ENCODE measurements at places on chromosomes 13 and 19.

- DNase-seq = peak; percentile 18
Observed at GRCh38 chr19:42528354-42529247, at the start of gene CEACAM1. CEACAM1 (minus strand) TSS chr19:42528481; CDS start chr19:42528374, 107 bp downstream.

GRCh38 chr13:109297628-109298027 lies 488.8 kb downstream of the IRS2 start:
- no peak for DNase-seq

DNA sequence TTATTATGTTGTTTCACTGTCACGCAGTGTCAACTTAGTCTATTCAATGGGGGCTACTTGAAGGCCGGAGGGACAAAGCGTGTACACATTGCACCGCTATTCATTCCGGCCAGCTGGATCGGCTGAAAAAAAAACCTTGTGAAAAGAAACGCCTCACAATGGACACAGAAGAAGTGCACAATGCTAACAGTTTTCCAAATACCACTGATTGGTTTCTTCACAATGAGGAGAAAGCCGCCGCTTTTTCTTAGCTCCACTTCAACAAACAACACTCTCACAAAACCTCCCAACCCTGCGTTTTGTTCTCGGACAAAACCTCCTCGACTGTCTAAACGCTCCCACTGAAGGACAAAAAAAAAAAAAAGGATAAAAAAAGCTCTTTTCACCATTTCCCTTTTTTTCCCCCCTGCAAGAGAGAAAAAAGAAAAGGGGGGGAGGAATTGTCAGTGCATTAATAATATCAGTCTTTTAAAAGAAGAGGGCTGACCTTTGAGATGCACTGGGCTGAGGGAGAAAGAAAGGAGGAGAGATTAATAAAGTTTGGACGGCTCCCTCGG lies 5.4 kb downstream of the SOX21 start:
- no peak for DNase-seq

DNA sequence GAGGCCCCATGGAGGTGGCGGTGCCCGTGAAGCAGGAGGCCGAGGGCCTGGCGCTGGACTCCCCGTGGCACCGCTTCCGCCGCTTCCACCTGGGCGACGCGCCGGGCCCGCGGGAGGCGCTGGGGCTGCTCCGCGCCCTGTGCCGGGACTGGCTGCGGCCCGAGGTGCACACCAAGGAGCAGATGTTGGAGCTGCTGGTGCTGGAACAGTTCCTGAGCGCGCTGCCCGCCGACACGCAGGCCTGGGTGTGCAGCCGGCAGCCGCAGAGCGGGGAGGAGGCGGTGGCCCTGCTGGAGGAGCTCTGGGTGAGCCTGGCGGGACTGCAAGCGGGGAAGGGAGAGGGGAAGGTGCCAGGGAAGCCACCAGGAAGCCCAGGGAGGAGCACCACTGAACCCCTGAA lies 5.8 kb downstream of the ZNF444 start:
- DNase-seq = no peak

DNA sequence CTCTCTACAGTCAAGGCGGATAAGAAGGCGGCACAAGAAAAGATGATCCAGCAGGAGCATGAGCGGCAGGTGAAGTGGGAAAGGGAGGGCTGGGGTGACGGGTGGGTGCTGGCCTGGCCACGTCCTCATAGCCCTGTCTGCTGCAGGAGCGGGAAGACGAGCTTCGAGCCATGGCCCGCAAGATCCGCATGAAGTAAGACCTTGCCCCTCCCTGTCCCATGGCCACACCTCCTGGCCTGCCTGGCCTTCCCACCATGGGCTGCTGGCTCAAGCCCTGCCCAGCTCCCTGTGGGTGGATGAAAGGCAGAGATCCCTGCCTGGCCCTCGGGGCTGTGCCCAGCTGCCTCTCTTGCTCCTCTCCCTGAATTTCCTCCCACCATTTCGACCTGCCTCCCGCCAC lies 7.2 kb downstream of the ZNF296 start:
- DNase-seq = no peak

GRCh38 chr19:14054721-14055120 lies 7.2 kb downstream of the PALM3 start:
- no peak for DNase-seq

- no peak for DNase-seq
Observed at GRCh38 chr13:71789693-71790329, 77.2 kb downstream of the DACH1 start.

DNA sequence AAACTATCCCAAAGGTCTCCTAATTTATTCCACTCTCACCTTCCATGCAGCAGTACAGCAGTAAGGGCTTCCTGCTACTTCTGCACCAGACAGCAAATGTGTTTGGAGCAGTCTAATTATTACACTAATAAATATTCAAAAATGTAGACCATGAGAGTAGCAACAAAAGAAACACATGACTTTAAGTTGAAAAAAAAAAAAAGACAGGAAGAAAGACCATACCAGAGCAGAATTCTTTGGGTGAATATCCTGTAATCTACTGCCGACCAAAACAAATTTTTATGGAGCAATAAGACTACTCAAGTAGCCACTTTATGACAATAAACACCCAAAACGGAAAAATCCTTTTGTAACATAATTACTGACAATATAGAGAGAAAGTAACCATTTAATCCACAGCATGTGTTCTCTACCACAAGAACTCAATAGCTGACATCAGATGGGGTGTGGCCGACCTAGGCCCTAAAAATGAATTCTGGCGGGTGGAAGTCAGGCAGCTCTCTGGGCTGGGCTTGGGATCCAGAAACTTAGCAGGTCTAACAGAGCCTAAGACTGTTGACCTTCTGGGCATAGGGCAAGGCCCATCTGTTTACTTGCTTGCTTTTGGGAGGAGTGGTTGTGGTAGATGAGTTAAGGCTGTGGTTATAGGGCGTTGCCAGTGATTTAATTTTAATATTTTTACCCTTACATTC lies 4.6 kb downstream of the KLF12 start:
- DNase-seq = peak; percentile 15

- peak; percentile 19 for DNase-seq
Observed at GRCh38 chr19:39996218-39996810, 546 bp upstream of the ZNF546 start.

GRCh38 chr19:42032431-42032830 lies 37.6 kb downstream of the GRIK5 start:
- no peak for DNase-seq

DNA sequence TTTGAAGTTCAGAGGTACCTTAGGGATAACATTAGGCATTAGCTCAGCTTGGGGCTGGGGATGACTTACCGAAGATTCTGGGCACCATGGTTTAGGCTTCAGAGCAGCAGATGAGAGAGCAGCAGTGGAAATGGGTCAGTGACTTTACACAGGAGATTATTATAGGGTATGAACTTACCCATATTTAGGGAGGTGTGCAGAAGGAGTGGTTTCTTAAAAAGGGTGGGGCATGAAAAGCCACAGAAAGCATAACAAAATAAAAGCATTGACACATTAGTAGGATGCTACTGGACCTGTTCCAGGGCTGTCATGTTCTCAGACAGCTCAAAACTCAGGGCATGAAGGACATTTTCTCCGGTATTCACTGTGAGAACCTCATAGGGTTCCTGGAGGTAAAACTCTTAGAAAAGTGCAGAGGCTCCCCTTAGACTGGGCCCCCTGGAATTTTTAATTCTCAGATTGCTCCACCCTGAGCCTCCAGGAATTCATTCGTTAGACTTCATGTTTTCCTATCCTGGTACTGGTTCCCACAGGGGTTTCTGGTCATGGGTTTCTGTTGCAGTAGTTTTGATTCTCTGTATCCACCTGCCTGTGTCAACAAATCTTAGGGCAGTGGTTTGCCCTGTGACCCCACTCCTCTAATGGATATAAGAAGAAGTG lies 20.7 kb downstream of the IGFL1 start:
- DNase-seq = no peak

DNA sequence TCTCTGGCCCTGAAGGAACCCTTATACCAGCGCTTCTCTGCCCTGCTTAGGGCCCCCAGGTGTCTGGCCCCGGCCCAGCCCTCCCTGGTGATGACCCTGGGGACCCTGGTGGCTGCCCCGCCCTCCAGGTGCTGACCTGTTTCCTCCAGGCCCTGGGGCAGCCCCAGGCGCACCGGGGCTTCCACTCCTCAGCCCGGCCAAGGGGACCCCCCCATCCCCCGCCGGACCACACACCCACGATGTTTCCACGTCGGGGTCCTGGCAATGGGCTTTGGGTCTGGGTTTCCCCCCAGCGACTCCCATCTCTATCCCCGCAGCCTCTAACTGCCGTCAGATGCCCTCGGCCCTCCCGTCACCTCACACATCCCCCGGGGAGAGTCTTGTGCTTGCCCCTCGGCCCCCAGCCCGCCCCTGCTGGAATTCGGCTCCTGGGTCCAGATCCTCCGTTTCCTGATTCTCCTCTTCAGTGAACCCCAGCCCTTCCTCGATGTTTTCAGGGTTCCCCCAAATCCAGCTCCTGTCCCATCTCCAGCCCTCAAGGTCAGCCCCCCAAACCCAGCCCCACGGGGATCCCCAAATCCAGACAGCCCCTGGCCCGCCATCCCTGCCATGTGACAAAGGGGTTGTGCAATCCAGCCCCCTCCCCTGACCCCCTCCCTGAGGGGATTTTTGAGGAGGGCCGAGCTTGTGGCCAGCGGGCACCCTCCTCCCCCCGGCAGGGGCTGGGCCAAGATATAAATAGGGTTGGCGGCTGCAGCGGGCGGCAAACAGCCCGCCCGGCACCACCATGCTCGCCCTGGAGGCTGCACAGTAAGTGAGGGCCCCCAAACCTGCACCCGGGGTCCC lies at the start of gene SPIB:
Gene SPIB (plus strand): TSS at position 763 of the 846 bp plus-strand sequence. CDS start 25 bp downstream, at position 788.
- no peak for DNase-seq

GRCh38 chr19:40752257-40752781 lies 1.3 kb downstream of the SNRPA start:
- no peak for DNase-seq

- no peak for DNase-seq
Observed at GRCh38 chr13:28655561-28655960, 3.4 kb upstream of the POMP start.

DNA sequence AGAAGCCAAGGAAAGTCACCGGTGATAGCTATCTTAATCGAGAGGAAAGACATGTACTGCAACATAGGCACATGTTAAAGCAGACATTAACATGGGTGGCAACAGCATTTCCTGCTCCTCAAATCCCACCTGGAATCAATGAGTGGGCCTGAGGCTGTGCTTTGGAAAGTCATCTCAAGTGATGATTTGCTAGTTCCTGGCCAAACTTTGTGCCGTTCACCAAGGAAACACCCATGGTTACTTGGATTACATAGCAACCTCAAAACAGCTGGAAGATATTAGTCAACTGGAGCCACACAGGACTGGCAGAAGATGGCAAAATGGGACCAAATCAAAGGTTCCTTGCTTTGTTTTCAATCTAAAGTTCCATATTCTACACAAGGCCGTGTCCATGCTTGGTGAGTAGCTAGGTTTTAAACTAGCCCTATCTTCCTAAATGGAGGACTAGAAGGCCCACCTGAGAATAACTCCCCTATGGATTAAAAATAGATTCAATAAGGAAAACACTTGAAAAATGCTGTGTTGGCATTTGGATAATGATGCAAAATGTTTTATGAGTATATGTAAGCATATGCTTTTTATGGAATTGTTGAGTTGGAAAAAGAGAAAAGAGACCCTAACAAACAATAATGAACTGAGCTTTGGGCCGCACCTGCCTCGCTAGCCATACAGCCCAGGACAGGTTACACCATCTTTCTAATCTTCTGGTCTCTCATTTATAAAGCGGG lies 144.5 kb downstream of the RGCC start:
- DNase-seq = no peak

DNA sequence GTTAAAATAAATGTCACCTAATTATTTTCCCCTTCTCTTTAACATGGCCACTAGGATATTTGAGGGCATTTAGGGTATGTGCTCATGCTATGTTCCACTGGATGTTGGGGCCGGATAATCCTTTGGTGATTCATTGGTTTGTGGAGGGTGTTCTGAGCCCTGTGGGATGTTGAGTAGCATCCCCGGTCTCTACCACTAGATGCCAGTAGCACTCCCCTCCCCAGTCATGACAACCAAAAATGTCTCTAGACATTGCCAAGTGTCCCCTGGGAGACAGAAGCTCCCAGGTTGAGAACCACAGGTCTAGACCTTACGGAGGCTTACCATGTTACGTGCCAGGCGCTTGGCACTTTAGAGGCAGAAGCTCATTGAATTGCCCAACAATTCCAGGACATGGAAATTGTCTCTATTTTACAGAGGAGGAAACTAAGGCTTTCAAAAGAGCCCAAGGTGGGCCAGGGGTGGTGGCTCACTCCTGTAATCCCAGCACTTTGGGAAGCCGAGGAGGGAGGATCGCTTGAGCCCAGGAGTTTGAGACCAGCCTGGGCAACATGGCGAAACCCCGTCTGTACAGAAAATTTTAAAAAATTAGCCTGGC lies 14.1 kb downstream of the SHANK1 start:
- peak; percentile 25 for DNase-seq

DNA sequence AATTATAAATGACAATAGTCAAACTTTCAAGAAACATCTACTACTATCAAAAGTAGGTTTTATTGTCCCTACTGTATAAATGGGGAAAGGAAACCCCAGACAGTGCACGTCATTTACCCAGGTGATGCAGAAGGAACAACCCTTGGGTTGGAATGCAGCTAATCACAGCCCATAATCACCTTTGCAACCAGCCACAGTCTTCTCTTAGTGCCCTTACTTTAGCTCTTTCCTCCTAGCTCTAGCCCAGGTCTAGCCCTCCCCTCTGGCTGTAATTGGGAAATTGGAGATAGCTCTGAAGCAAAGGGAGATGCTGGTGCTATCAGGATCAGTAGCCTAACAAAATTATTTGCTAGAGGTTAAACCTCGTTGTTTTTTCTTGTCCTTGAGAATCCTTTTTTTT lies 25.5 kb upstream of the TSC22D1 start:
- no peak for DNase-seq

DNA sequence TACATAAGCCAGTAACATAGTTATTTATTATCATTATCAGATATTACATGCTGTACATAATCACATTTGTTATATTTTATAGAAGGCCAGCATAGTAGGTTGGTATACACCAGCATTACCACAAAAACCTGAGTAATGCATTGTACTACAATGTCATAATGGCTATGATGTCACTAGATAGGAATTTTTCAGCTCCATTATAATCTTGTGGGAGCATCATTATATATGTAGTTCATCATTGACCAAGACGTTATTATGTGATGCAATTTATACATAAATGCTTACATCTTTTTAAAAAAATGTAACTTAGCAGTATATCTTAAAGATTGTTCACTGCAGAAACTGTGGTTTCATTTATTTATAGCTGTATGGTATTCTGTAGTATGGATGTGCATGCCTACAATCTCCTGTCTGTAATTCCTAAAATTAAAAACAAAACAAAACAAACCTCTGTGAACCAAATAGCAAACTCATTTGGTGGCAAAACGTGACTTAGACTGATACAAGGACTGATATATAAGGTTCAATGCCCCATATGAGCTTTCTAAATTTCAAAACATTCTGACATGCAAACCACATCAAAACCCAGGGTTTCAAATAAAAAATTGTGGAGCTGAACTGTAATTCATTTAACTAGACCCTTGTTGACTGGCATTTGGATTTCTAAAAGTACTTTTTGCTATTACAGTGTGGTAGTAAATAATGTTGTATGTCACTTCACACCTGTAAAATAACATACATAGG lies 250.9 kb downstream of the DLEU7 start:
- no peak for DNase-seq

DNA sequence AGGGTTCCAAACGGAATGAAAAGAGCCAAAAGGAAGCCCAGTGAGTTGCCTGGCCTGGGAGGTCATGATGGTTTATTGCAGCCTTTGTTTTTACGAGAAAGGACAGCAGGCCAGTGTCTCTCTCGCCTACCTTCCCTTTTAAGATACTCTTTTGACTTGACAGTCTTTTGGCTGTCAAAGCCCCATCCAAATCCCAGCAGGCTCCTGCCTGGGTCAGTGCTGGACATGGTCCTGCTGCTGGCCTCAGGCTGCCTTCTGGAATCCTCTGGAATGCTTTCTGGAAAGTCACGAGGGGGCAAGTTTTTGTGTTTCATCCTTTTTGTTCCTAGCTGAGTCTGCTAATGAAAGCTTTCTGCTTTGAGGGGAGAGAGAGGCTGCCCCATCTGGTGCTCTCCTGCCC lies 444.8 kb downstream of the OLFM4 start:
- DNase-seq = no peak

Data from activated gamma-delta T cell treated with Interleukin-2 at 50 U/mL for 16 hours (primary cell).